ENCODE measurements at places on chromosomes 7 and 10. TPM values are rescaled to one million over a fixed set of nuclear protein-coding genes. Genes with fewer than 3 reads are reported as not detected.

HYCC1 gene
- 27.7 TPM for total RNA-seq

PLXNA4 gene
- 6.9 TPM for total RNA-seq

NUDT13 gene
- total RNA-seq = 1.7 TPM

CLEC2L gene
- not detected for total RNA-seq

DNA sequence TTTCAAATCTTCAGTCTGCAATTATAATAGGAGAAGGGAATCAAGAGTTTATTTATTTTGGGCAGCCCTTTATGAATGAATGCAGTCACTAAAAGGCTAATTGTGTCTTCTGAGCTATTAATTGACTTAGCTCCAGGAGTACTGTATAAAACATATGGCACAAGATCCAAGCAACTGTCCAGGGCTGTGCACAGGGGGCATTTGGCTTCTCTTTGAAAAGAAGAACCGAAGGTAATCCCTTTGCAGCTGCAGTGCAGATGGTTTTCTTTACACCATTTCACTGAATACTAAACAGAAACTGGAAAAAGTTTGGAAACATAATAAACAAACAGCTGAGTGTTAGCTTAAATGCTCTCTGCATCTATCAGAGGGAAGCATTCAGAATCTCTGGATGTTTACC, 282.6 kb upstream of the LRRN3 start:
- DNase-seq = no peak

- no peak for DNase-seq
These were observed 56.3 kb upstream of the ZEB1 start for GRCh38 chr10:31262672-31263071.

GRCh38 chr10:26438534-26439341, 597 bp downstream of the APBB1IP start:
- DNase-seq = no peak

- DNase-seq = no peak
These were observed 167.2 kb downstream of the RAMP3 start for GRCh38 chr7:45324683-45325237.

GRCh38 chr7:17593819-17594419, 295.5 kb downstream of the AHR start:
- DNase-seq = no peak

DNA sequence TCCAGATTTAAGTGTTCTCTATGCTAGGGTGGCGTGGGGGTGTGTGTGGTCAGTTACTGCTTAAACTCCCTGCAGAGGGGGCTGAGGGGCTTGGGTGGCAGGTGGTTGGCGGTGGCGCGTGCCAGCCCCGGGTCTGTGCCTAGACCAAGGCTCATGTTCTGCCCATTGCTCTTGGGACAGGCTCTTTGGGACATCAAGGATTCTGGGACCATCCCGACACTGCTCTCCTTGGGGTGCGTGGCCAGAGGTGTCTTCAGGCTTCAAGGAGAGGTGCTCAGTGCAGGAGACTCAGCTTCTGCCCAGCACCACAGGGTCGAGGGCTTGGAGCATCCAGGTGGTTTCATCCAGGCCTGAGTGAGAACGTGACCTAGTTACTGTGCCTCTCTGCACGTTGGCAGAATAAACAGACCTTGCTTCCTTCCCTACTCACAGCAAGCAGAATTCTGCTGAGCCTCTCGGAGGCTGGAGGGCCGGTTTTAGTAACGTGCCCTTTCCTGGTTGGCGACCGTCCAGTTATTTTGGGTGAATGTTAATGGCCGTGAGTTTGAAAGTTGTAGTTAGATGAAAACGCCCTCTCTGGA, 39.9 kb downstream of the CAMK1D start:
- DNase-seq = no peak

DNA sequence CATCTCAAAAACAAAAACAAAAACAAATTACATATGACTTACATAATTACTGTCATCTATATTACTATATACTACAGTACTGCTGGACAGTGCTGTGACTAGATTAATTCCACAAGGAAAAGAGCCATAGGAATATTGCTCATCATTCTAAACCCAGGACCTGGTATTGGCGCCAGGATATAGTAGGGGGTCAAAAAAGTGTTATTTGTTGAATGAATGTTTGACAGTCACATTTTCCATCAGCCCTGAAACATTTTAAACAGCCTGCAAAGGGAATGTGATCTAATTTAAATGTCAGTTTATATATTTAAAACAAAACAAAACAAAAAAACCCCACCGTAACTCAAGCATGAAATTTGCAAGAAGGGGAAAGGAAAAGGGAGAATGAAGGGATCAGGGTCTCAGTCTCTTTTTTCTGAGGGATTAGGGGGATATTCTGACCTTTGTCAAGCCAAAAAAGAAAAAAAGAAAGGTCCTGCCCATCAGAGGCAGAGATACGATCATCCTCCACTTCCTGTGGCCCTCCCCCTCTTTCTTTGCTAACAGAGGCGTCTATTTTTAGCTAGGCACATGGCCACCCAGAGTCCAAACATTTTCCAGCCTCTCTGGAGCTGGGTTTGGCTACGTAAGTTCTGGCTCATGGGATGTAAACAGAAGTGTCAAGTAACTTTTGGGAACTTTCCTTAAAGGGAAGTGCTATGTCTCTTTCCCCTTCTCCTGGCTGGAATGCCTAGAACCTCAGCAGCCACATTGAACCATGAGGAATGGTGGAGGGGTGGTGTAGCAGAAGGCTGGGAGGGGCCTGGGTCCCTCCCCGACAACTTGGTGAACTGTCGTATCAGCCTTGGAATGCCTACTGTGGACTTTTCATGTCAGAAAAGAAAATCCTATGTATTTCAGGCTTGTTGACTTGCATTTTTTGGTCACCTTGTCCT, 44.6 kb upstream of the DLG5 start:
- DNase-seq = peak; percentile 83

DNA sequence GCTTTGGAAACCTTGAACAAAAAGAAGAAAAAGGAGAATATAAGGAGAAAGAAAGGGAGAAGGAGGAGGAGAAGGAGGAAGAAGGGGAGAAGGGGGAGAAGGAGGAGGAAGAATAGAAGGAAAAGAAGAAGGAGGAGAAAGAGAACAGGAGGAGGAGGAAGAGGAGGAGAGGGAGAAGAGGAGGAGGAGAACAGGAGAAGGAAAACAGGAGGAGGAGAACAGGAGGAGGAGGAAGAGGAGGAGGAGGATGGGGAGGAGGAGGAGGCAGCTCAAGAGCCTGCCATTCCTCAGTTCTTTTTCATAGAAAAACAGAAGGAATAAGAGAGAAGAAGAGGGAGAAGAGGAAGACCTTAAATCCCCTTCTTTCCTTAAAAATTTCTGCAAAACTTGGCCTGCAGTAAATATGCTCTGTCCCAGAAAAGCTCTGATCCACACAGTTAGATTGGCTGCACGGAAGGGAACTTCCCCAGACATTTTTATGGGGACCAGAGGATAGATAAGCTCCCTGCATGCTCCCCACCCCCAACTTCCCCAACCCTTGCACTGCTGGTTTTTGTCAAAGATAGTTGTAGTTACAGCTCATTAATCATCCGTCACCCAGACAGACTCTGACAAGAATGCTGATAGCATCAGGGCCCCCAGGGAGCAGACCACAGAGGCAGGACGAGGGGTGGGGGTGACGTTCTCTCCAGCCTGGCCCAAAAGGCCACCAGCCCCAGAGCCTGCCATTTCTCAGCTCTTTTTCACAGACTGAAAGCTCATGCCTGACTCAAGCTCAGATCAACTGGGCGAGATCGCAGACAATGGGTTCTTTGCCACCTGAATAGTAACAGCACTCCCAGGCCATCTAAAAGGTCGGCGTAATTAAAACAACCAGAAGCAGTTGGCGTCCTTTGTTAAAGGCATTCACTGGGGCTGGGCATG, 34.5 kb upstream of the LYZL1 start:
- no peak for DNase-seq

All from lung microvascular endothelial cell (primary cell).